Foreskin keratinocyte (primary cell): ENCODE measurements at places on chromosomes 6 and 20. TPM values are rescaled to one million over a fixed set of nuclear protein-coding genes. Genes with fewer than 3 reads are reported as not detected.

DNA sequence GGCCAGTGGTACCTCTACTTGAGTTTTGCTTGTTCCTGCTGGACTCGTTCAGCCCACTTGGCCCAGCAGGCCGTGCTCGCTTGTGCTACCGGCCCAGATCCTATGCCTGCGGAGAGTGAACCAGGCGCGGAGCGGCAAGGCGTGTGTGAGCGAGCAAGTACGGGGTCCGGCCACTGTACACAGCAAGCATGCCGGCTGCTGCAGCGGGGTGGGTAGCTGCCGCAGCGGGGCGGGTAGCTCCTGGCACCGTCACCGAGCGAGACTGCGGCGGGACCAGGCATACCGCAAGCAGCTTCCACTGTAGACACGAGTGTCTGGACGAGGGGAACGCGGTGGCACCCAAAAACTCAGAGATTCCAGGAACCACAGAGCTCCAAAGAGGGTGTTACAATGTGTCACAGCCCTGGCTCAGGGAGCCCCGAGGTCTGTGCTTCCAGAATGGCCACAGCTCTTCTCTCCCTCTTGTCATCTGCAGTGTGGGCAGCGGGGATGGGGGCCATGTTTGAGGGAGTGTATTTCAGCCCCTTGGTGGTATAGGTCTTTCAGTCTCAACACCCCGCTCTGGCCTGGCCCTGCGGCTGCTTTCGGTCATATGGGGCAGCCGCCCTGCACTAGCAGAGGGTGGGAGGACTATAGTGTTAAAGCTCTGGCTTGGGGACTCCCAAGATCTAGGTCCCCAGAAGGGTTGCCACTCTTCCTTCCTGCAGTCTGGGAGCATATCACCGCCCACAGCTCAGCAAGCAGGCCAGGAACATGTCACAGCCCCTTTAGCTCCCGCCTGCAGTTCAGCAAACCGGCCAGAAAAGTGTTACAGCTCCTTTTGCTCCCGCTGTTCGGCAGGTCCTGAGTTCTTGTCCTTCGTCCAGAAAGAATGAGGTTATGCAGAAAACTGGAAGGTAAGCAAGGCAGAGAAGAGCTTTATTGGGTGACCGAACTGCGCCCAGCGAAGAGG, 6.1 kb upstream of the RWDD1 start:
- DNase-seq, result no peak

- no peak for DNase-seq
Observed at GRCh38 chr20:1086277-1087213, 31.9 kb upstream of the PSMF1 start.

DNA sequence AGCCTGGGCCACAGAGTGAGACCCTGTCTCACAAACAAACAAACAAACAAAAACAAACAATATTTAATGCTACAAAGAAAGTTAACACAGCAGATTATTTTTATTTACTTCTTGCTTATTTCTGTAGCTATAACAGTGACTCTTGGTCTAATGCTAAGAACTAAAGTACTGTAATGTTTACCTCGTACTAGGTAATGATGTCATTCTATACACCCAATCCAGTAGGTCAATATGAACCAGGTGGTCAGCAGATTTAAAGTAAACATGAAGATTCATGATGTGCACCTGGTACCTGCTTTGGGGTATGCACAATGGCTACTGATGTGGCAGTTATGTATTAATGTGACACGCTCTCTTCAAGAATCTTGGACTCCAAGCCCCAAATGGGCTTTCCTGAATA, 36.6 kb upstream of the CARMIL1 start:
- no peak for DNase-seq

- peak; percentile 45 for DNase-seq
Observed at GRCh38 chr6:73854998-73855718, 159.2 kb downstream of the CD109 start.

GRCh38 chr6:19135706-19136105, 701.5 kb upstream of the ID4 start:
- DNase-seq, result no peak

DNA sequence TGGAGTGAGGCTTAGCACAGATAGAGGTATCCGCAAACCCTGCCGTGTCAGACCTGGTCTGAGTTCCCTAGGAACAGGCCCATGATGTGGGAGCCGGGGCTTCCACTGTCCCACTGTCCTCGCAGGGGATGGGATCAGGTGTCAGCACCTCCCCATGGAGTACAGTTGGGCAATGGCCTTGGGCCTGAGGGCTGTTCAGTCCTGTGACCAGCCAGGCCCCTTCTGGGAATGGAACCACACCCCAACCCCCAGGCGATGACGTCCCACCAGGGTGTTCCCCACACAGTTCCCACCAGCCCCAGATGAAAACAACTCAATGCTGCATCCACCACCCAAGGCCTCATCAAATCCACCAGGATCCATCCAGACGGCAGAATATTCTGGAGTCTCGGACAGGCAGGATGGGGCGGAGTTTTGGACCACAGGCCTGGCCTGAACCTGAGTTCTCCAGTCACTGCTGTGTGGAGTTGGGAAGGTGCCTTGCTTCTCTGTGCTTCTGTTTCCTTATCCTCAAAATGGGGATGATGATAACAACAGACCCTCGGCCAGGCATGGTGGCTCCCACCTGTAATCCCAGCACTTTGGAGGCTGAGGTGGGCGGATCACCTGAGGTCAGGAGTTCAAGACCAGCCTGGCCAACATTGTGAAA, 62.2 kb downstream of the UBE2V1 start:
- no peak for DNase-seq

GRCh38 chr6:137102851-137103492, 58.2 kb upstream of the IL20RA start:
- no peak for DNase-seq

GRCh38 chr6:89781070-89782034, 38.2 kb downstream of the MDN1 start:
- DNase-seq, result no peak

Gene SPATA2
- 5.6 and 5.7 TPM in 2 replicates for total RNA-seq
